Left renal cortex interstitium (tissue), 4 donors: ENCODE measurements at places on chromosomes 6 and 20.

GRCh38 chr20:43590036-43590391 is 723 bp upstream of the IFT52 start:
- no peak for DNase-seq

- no peak for DNase-seq
Observed at GRCh38 chr6:16758163-16758975, 2.9 kb downstream of the ATXN1 start.

DNA sequence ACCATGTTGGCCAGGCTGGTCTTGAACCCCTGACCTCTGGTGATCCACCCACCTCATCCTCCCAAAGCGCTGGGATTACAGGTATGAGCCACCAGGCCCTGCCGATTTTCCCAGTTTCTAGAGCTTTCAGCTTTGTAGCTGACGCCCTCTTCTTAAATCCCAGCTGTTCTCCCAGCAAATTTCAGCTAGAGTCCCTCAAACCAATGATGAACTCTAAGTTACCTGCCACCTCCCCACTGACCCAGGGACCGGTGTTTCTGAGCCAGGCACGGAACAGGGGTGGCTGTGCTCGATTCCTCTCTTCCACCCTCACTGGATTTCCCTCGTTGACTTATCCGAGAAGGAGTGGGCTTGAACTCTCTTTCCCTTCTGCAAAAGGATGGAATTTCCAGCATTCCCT is 39.1 kb downstream of the SUN5 start:
- DNase-seq = no peak

- no peak for DNase-seq
Observed at GRCh38 chr6:16374016-16374415, 135.6 kb downstream of the GMPR start.

DNA sequence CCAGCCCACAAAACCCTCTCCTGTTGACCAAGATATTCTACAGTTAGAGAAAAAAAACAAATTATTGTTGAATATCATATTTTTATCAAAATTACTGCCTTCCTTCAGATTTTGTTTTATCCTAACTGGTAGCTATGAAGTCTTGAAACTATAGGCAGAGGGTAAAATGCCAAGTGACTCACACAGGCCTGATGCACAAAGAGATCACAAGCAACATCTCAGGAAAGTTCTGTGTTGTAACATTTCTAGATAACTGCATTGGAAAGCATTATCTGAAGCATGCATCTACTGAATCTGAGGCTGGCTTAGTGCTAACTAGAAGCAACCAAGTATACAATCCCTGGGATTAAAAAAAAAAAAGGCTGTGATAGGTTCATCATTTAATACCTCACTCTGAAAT is 134.2 kb downstream of the PKHD1 start:
- DNase-seq = no peak

DNA sequence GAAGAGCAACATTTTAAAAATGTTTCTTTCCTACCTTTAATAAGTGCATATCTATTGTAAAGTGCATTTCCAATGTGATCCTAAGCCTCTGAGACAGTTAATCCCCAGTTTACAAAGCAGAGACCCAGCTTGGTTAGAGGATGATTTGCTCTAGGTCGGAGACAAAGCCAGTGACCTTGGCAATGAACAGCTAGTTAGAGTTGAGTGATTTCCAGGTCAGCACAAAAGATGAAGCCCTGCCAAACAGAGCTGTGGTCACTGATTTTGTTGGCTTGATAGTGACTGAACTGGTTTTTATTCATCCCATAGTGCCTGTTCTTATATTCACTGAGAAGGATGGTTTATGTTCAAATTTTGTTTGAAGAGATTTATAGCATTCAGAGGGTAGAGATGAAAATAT is 56.6 kb upstream of the CD83 start:
- no peak for DNase-seq

- no peak for DNase-seq
Observed at GRCh38 chr6:143911028-143911427, 46.8 kb downstream of the ZC2HC1B start.

DNA sequence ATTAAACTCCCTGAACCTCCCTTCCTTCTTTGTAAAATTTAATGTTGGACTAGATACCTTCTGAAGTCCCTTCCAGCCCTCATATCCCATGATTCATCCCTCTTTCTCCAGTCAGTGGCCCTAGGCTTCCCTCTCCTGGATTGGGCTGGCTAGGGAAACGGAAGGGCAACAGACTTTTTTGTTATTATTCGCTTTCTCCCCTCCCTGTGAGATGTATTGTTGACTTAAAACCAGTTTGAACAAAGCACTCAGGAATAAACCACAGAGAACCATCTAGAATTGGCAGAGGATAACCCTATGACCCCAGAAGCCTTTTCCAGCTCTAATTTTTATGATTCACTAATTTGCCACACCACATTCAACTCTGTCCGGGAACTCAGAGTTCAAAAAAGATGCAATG is 239.7 kb upstream of the SUPT3H start:
- no peak for DNase-seq

DNA sequence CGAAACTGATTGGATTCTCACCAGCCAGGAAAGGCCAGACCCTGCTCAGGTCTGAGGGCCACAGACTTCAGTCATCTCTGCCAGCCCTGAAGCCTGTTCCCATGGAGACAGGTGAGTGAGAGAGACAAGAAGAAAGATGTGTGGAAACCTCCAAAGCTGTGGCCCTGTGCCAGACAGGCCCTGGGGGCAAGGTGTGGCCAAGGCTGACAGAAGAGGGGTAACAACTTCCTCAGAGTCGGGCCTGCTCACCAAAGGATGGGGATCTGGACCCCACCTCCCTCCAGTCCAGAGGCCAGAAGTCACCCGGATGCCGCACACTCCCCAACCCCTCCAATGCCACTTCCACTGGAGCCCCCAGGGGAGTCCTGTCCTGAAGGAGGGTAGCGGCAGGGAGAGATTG is 73.6 kb downstream of the MDGA1 start:
- no peak for DNase-seq

DNA sequence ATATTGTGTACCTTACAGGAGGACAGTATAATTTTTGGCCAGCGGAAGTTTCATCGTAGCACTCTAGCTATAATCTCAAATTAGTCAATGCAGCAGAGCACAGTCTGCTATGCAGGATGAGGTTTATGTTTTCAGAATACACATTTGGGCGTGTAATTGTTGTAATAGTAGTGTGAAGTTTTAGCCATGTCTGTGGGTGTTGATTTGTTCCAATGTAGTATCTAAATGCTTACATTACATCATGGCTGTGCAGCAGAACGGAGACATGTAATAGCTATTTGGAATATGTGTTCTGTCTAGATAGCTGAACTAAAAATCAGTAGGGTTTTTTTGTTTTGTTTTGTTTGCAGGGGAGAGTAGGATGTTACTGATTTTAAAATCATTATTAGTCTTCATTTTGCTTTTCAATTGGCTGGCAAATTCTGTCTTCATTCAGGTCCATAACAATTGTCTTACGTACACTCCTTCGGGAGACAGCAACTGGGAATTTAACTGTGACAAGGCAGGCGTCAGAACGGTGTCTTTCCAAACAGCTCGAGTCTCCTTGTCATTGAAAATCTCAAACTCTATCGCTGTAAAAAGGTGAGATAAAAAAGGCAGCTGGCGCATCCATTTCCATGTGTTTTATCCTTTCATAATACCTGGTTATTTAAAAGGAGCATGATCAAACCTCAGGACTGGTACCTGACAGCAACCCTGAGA is 65.1 kb upstream of the CDH4 start:
- DNase-seq = no peak

GRCh38 chr6:55925292-55925691 is 49.9 kb upstream of the BMP5 start:
- no peak for DNase-seq

- DNase-seq = no peak
Observed at GRCh38 chr6:138818496-138819194, 22.8 kb downstream of the ECT2L start.

- DNase-seq = no peak
Observed at GRCh38 chr6:113853252-113853651, 3.9 kb upstream of the MARCKS start.

DNA sequence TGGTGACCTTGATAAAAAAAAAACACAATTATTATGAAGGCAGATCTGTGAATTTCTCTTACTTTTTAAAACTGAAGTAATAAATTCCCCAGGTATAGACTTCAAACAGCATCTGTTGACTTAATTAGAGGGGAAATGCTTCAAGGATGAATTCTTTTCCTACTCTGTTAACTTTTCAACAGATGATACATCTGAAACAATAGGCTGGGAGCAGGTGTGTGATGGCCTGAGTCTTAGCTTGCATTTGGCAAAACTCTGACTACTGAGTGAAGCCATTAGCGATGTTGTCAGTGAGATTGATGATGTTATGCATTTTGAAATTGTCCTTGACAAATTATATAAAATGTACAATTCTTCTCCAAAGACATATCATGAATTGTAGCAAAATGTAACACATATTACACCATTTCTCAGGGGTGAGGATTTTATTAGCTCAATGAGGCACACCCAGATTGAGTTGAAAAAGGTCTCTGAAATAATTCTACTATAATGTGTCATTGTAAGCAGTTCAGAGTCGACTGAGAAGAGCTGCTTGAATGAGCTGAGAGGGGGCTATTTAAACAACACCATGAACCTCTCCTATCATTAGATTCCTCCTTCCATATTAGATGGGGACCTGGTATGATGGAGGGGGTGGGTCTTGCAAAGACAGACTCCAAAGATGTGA is 39.6 kb upstream of the OGFRL1 start:
- no peak for DNase-seq

GRCh38 chr20:48034751-48035150 is 249.5 kb upstream of the SULF2 start:
- DNase-seq = no peak

- DNase-seq = peak; percentile 70
Observed at GRCh38 chr6:18503593-18504231, 116.6 kb downstream of the RNF144B start.

GRCh38 chr20:49361862-49362660 is 84.2 kb upstream of the ZNFX1 start:
- no peak for DNase-seq

GRCh38 chr20:37990571-37991151 is 42.6 kb downstream of the TTI1 start:
- DNase-seq = no peak

GRCh38 chr6:112279031-112279935 is 24.9 kb upstream of the LAMA4 start:
- DNase-seq = no peak

DNA sequence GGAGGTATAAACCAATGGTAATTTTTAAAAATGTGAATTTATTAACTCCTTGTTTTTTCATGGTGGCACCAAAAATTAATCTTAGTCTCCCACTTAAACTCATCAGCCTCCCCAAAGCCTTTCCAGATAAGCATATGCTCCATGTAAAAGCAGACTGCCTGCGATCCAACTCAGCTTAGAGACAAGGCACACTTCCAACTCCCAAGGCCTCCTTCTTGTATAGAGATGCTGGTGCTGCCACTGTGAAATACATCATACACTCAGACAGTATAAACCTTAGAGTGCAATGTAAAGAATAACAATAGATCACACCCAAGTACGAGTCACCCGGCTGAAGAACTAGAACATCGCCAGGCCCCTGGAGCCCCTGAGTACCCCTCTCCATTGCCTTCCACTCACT is 2.0 kb downstream of the ANKRD6 start:
- no peak for DNase-seq

GRCh38 chr6:120774275-120774674 is 560.0 kb downstream of the TBC1D32 start:
- DNase-seq = no peak

- DNase-seq = no peak
Observed at GRCh38 chr20:35436177-35436573, 1.9 kb downstream of the GDF5 start.

- no peak for DNase-seq
Observed at GRCh38 chr20:9996944-9997343, 37.8 kb upstream of the ANKEF1 start.

DNA sequence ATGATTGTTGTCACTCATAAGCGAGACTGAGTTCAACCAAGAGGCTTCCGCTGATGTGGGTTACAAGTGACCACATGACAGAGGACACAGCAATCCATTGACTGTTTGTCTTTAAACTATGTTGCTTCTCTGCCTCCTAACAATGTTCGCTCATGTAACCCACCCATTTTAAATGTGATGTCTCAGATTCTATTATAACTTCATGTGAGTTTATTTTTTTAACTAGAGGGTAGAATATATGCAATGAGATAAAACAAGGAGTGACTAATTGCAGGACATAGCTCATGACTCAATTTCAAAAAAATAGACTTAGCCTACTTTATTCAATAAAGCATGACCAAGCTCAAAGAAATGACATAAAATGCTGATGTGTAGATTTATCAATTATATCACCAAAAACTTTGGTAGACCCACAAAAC is 119.2 kb upstream of the SASH1 start:
- DNase-seq = no peak

GRCh38 chr20:48999890-49000870 is 45.9 kb upstream of the CSE1L start:
- DNase-seq = no peak

GRCh38 chr6:137883400-137884148 is 16.5 kb downstream of the TNFAIP3 start:
- DNase-seq = no peak

GRCh38 chr6:26103141-26103769 is 16.0 kb downstream of the HFE start:
- no peak for DNase-seq

- DNase-seq = no peak
Observed at GRCh38 chr20:58772786-58773185, 77.9 kb downstream of the GNAS-AS1 start.

DNA sequence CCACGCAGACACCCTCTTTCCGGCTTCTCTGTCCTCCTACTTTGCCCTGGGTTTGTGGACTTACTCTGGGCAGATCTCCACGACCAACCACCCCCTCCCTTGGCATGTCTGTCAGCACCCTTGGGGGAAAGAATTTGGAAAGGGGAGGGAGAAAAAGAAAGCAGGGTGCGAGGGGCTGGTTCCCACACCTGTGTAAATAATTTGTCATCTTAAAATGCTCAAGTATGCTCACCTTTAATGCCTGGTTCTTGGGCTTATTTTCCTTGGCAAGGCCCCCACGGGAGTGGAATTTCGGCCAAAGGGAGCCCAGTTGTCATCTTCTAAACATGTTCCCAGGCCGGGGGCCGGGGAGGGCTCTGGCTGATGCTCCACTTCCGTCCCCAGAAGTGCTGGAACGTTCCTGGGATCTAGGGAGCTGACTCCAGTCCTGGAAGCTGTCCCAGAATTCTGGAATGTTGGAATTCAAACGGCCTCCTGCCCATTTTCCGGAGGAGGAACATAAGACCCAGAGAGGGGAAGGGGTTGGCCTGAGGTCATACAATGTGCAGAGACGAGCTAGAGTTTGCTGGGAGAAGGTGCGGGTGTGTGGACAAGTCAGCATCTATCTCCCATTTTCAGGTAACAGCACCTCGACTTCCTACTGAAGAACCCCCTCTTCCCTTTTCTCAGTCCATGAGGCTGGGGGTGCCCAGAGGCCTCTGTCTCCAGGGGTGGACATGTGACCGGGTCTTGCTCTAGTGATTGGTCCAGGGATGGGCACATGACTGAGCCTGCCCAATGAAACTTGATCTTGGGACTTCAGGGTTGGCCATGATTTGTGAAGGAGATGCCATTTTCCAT is 122.3 kb downstream of the CEBPB start:
- DNase-seq = no peak

- no peak for DNase-seq
Observed at GRCh38 chr6:16058929-16059345, 69.9 kb upstream of the MYLIP start.

- DNase-seq = no peak
Observed at GRCh38 chr20:17620371-17621228, 50.7 kb downstream of the DSTN start.
